ENCODE measurements at places on chromosomes 4 and X. TPM values are rescaled to one million over a fixed set of nuclear protein-coding genes. Genes with fewer than 3 reads are reported as not detected.
A peak's percentile ranks its signal among the peaks of the same experiment; 100 is the strongest.

Gene LUZP4
- total RNA-seq: not detected

Gene USP26
- total RNA-seq: not detected

Gene EIF1AX
- 122 TPM for total RNA-seq

Gene RPS6KA6
- total RNA-seq: 14.0 TPM

Gene GPC3
- total RNA-seq: 61.2 TPM

Gene HTR2C
- total RNA-seq: 2.4 TPM

Gene TEX28
- not detected for total RNA-seq

- no peaks in the 10 kb centered on the region for H3K36me3 ChIP-seq
- H3K27ac ChIP-seq: no peak overlapping the region
- no peaks in the 10 kb centered on the region for H3K27me3 ChIP-seq
- peaks cover 3% of the 10 kb centered on the region for H3K4me1 ChIP-seq
- no peak for DNase-seq
Observed at GRCh38 chr4:123740236-123740635, 343.6 kb downstream of the SPRY1 start.

GRCh38 chrX:148806145-148806870, 305.9 kb downstream of the AFF2 start:
- no peak overlapping the region for H3K27ac ChIP-seq
- H3K36me3 ChIP-seq: no peaks in the 10 kb centered on the region
- no peak for DNase-seq

- no peaks in the 10 kb centered on the region for H3K27me3 ChIP-seq
- H3K4me1 ChIP-seq: no peaks in the 10 kb centered on the region
- H3K36me3 ChIP-seq: no peaks in the 10 kb centered on the region
- DNase-seq: no peak
Observed at GRCh38 chr4:95093936-95094929, 336.5 kb downstream of the BMPR1B start.

DNA sequence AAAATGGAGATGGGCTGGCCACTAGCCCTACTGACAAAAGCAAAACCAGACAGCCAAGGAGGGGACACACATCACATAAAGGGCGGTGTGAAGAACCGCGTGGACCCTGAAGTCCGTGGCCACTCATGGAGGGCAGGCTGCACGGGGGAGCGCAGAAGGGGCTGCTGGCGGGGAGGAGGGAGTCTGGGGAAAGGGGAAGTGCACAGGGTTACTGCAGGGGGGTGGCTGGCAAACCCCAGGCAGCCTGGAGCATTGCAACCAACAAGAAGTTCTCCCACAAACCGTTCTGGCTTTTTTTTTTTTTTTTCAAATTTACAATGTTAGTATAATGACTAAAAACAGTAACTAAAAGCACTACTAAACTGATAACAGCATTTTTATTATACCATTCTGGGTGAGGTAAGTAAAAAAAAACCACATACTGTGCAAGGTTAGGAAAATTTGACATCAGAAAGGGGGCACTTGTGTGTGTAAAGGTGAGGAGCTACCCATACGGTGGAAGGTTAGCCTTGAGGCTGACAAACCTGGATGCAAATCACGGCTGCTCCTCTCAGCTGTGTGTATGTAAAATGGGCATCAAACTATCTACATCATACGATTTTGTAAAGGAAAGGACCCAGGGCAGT, 87.1 kb downstream of the TSPAN5 start:
- H3K36me3 ChIP-seq: no peaks in the 10 kb centered on the region
- H3K27me3 ChIP-seq: no peaks in the 10 kb centered on the region
- no peak overlapping the region for H3K27ac ChIP-seq
- peaks cover 8% of the 10 kb centered on the region for H3K4me1 ChIP-seq
- DNase-seq: no peak

DNA sequence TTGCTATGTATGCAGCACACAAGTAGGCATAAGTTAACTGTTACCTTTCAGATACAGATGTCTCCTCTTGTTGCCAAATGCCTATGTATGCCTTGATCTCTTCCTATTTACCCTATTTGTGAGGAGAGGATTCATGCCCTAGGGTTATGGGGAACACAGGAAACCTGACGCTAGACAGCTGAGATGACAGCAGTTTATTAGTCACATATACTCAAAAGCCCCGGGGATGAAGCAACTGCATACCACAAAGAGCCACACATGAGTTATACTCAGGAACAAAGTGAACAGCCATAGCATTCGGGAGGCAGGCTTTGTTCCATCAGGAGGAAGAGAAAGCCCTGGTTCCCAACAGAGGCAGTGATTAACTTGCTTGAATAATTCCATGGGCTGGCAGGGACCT, 1011.7 kb upstream of the PCDH7 start:
- H3K4me1 ChIP-seq: no peaks in the 10 kb centered on the region
- no peak overlapping the region for H3K27ac ChIP-seq
- H3K4me3 ChIP-seq: no peak overlapping the region
- H3K27me3 ChIP-seq: no peaks in the 10 kb centered on the region
- no peaks in the 10 kb centered on the region for H3K36me3 ChIP-seq
- DNase-seq: no peak

DNA sequence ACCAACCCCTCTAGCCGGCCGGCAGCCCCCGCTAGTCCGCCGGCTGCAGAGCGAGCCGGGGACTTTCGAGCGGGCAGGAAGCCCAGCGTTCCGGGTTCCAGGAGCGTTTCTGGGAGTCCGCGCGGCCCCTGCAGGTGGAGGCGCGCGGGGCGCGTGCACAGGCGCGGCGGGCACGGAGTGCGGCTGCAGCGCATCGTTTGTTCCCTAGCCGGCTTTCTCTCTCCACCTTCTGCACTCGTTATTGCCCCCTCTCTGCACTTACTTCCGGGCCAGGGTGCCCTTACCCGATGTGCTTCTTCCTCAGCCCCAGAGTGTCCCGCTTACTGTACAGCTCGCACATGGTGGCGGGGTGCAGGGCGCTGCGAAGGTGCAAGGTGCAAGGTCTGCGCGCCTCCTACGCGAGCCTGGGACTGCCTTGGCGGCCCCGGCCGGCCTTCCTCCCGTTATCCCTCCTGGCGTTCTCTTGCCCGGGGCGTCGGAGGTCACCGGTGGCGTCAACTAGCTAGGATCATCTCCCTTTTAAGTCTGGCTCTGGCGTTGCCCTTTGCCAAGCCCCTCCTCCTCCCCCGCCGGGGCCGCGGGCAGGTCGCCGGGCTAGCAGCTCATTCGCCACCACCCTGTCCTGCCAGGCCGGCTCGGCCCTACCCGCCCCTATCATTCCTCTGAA, at the start of gene ETNPPL:
Gene ETNPPL (minus strand): TSS at position 495 of the 667 bp plus-strand sequence. CDS start 155 bp downstream, at position 340.
- peak within 1 kb of the TSS; percentile 91 for H3K4me3 ChIP-seq
- H3K27me3 ChIP-seq: peaks cover 32% of the 10 kb centered on the region
- H3K27ac ChIP-seq: no peak within 1 kb of the TSS

DNA sequence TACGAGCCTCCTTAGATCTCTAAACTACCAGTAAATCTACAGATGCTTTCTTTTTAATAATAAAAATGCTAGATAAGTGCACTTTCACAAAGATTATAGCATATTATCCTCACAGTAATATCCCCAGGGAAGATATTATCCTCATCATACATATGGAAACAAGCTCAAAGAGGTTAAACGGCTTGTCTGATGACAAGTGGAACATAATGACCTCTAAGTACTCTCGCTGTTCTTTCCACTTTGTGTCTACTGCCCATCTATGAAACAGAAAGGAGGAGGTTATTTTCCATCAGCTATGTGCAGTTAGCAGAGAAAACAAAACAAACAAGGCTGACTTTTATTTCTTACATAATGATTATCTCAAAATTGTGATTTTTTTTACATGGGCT, 42.8 kb upstream of the PRDM8 start:
- no peaks in the 10 kb centered on the region for H3K4me1 ChIP-seq
- DNase-seq: no peak
- H3K27ac ChIP-seq: no peak overlapping the region
- no peaks in the 10 kb centered on the region for H3K27me3 ChIP-seq

DNA sequence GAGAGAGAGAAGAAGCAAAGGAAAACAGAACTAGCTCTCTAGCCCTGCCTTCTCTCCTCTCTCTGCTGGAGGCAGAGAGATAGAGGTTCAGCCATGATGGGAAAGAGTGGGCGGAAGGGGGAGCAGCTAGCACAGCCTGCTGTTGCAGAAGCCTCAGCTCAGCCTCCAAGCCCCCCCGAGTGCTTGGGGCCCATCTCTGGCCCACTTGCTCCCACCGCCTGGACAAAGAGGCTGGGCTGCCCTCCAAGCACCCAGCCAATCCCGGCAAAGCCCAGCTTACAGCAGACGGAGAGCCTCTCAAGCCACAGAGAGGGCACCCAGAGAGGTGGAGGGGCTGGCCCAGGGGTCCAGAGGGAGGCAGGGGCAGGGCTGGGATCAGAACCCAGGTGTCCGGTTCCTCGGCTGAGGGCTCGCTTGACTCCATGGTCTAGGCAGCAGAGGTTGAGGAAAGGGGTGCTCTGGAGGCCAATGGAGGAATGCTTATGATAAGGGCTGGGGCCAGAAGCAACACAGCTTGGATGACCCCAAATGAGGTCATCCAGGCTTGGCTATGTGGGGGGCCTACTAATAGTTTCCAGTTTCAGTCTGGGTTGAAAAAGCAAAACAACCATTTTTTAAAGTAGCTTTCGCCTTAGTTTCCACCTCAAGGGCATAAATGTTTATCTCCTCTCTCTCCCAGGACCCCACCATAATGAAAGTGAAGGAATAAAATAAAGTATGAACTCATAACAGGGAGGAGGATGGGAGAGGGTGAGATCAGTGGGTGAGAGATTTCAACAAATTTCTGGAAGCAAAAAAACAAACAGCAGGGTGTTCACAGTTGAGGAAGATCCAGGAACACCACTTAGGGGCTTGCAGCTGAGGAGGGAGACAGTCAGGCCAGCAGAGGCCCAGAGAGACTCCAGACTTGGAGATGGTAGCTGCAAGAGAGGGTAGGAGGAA, 24.9 kb upstream of the IQSEC2 start:
- no peaks in the 10 kb centered on the region for H3K36me3 ChIP-seq
- no peak overlapping the region for H3K27ac ChIP-seq
- no peaks in the 10 kb centered on the region for H3K4me1 ChIP-seq

- no peak overlapping the region for H3K4me3 ChIP-seq
- peak; percentile 52 for DNase-seq
- H3K36me3 ChIP-seq: no peaks in the 10 kb centered on the region
- H3K27me3 ChIP-seq: no peaks in the 10 kb centered on the region
- H3K27ac ChIP-seq: no peak overlapping the region
Observed at GRCh38 chr4:6105311-6105911, 87.2 kb upstream of the C4orf50 start.

DNA sequence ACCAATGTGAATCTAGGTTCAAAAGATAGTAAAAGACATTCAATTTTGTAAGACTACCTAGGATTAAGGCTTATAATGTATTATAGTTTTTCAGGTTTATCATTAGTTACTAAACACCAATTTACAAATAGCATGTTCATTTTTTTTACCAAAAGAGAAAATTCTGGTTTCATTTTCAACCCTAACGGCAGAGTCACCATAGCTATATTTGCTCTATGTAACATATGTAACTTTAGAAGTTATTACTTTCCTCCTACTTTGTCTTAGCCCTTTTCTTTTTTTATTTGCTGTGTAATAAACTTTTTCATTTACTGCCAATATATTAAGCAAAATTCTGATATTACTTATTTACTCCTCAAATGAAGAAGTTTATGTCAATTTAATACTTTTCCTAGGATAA, 639.6 kb downstream of the ARAP2 start:
- H3K36me3 ChIP-seq: no peaks in the 10 kb centered on the region
- no peak overlapping the region for H3K4me3 ChIP-seq
- H3K27me3 ChIP-seq: no peaks in the 10 kb centered on the region
- no peak overlapping the region for H3K27ac ChIP-seq
- no peaks in the 10 kb centered on the region for H3K4me1 ChIP-seq
- DNase-seq: no peak

DNA sequence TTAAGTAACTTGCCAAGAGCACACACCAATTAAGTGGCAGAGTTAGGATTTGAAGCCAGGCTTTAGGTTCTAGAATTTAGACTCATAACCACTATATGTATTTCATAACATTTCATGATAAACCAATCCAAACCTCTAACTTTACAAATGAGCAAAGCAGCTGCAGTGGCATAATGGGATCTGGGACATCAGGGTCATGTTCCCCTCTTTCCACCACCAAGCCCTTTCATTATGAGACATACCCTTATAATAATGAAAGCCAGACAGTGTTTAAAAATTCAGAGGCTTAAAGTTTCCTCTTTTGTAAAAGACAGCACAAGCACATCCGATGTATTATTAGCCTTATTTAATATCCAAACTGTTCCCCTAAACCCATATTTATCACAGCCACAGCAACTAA, 28.3 kb upstream of the AMELX start:
- H3K27me3 ChIP-seq: no peaks in the 10 kb centered on the region
- no peak for DNase-seq
- no peaks in the 10 kb centered on the region for H3K4me1 ChIP-seq
- H3K4me3 ChIP-seq: no peak overlapping the region
- no peak overlapping the region for H3K27ac ChIP-seq

DNA sequence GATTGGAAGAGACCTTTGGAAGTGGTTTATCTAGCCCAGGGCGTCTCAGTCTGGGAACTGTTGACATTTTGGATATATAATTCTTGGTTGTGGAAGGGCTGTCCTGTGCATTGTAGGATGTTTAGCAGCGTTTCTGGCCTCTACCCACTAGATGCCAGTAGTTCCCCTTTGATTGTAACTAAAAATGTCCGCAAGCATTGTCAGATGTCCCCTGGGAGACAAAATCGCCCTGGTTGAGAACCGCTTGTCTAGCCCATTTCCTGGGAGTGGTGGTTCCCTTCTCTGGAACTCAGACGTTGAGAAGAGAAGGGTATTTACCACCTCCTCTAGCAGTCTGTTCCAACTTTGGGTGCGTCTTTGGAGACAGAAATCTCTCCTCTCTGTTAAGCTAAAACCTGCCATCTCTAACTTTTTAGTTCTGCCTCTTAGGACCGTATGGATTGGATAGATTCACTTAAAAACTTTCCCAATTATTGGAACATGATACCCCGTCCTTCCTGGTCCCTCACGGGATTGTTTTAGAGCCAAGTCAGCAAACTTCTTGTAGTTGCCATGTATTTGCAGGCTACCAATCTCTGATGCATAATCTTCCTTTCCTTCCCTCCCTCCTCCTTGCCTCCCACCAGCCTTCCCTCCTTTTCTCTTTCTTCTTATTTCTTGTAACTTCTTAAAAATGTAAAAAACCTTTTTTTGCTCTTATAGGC, 13.9 kb downstream of the TMEM165 start:
- peaks cover 10% of the 10 kb centered on the region for H3K36me3 ChIP-seq
- no peaks in the 10 kb centered on the region for H3K27me3 ChIP-seq
- H3K4me3 ChIP-seq: no peak overlapping the region
- peak overlapping the region; percentile 87 for H3K27ac ChIP-seq
- H3K4me1 ChIP-seq: peaks cover 17% of the 10 kb centered on the region

DNA sequence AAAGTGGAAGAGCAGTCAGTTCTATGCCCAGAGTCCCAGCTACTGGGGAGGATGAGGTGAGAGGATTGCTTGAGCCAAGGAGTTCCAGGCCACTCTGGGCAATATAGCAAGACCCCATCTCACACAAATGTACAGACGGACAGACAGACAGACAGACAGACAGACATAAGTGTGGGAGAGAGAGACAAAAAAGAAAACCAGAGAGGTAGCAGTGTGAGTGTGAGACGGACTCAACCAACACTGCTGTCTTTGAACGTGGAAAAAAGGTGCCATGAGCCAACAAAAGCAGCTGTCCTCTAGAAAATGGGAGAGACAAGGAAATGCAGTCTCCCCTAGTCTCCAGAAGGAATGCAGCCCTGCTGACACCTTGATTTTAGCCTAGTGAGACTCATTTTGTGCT, 18.2 kb upstream of the RPL34 start:
- no peak for DNase-seq
- H3K27me3 ChIP-seq: no peaks in the 10 kb centered on the region
- H3K27ac ChIP-seq: no peak overlapping the region
- H3K4me1 ChIP-seq: no peaks in the 10 kb centered on the region
- H3K4me3 ChIP-seq: no peak overlapping the region

- no peaks in the 10 kb centered on the region for H3K27me3 ChIP-seq
- H3K4me3 ChIP-seq: no peak overlapping the region
- no peaks in the 10 kb centered on the region for H3K4me1 ChIP-seq
- no peak overlapping the region for H3K27ac ChIP-seq
- no peak for DNase-seq
Observed at GRCh38 chr4:38194047-38194602, 233.9 kb downstream of the PTTG2 start.

All from GM23338 (cell line).